ENCODE measurements at places on chromosomes 11 and 22.

DNA sequence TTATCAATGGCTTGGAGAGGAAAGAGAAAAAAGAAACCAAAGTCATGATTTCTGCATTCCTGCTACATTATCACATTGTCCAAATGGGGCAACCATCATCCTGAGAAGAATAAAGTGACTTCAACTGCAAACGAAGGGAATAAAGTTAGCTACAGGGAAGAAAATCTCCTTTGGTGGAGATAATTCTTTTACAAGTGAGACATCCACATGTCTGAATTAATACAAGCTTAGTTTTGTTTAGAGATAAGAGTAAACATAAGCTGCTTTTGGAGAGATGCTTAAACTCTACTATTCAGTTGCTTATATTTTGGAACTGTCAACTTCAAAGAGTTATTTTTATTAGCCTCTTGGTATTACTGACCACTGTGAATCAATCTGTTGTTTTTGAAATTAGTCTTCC is at the start of gene OR52L1:
Gene OR52L1 (minus strand): TSS at position 101 of the 400 bp plus-strand sequence. CDS start 55 bp downstream, at position 46.
- no peak for DNase-seq

- DNase-seq, result no peak
Measured at GRCh38 chr11:20854215-20854955, 185.0 kb downstream of the NELL1 start.

- no peak for DNase-seq
Measured at GRCh38 chr11:115637599-115638241, 133.5 kb upstream of the CADM1 start.

DNA sequence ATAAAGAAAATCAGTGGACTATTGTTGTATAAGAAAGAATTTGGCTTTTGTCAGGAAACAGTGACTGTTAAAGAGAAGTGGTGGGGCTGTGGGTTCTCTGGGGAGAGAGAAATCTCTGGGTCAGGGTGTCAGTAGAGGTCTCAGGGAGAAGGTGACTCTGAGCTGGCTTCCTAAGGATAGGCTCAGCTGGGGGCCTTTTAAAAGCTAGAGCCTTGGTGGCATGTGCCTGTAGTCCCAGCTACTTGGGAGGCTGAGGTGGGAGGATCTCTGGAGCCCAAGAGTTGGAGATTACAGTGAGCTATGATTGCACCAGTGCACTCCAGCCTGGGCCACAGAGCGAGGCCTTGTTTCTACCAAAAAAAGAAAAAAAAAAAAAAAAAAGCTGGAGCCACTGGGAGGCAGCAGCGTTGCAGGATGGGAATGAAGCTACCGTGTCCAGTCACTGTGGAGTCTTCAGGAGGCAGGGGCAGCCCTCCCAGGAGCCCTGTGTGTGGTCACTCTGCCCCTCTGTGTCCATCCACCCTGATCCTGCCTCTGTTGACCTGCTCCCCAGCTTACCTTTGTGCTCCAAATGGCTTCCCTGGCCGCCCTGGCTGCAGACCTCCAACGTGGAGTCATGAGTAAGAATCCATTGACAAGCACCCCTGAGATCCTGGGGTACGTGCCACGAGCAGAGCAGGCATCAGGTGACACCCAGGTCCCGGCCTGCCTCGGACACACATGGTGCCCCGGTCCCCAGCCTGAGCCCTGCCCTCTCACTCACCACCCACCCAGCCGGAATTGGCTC is 5.4 kb upstream of the MIF start:
- DNase-seq, result no peak

DNA sequence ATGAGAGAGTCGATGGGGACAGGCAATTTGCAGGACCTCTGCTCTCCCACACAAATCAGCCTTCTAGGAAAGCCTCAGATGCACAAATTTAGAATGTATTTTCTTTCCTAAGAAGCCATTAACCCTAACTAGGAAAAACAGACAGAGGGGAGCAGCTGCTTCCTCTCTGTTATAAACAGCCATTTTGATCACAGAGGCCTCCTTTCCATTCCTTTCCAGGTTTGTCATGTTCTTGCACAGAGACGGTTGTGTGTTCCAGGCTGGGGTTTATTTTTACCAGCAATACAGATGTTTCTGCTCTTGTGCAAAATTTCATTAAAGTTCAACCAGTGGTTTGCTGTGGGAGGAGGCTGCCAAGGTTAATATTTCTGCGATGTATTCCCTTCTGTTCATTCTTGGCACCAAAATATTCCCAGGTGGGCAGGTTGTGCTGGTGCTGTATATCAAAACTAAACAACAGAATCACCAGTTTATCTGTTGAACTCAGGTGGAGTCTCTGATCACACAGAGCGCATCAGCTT is 90.2 kb downstream of the NAV2 start:
- no peak for DNase-seq

- no peak for DNase-seq
Measured at GRCh38 chr11:65854852-65855837, 2.8 kb downstream of the CFL1 start.

DNA sequence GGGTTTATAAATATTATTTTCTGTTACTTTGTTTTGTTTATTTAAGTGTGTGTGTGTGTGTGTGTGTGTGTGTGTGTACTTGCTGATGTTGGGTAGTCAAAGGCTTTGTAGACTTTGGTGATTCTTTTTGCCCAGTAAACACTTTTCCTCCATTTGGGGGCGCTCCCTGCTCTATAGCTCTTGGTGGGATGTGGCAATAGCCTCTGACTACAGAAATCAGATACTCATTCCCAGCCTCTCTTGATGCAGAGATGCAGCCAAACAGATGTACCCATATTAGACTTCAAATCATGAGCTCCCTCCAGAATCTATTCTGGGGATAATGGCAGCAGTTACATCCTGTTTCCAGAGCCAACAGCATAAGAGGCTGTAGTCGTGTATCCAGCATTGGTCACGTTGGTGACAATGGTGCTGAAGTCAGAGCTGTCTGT is 33.4 kb upstream of the APOL5 start:
- DNase-seq, result no peak

- peak; percentile 71 for DNase-seq
Measured at GRCh38 chr11:122696662-122697061, 41.1 kb downstream of the UBASH3B start.

DNA sequence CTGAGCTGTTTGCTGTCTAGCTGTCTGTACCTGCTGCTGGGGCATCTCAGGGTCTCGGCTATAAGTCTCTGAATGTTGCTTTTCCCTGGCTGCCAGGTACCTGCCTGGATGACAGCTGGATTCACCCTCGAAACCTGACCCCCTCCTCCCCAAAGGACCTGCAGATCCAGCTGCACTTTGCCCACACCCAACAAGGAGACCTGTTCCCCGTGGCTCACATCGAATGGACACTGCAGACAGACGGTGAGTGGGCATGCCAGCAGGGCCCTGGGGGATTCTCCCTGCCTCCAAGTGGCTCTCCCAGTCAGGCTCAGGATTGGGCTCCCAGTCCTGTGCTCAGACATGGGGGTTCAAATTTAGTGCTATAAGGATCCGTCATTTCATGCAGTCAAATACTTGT is 12.9 kb downstream of the IL17RA start:
- DNase-seq, result no peak

- DNase-seq, result no peak
Measured at GRCh38 chr11:107706531-107706930, 5.3 kb downstream of the SLN start.

DNA sequence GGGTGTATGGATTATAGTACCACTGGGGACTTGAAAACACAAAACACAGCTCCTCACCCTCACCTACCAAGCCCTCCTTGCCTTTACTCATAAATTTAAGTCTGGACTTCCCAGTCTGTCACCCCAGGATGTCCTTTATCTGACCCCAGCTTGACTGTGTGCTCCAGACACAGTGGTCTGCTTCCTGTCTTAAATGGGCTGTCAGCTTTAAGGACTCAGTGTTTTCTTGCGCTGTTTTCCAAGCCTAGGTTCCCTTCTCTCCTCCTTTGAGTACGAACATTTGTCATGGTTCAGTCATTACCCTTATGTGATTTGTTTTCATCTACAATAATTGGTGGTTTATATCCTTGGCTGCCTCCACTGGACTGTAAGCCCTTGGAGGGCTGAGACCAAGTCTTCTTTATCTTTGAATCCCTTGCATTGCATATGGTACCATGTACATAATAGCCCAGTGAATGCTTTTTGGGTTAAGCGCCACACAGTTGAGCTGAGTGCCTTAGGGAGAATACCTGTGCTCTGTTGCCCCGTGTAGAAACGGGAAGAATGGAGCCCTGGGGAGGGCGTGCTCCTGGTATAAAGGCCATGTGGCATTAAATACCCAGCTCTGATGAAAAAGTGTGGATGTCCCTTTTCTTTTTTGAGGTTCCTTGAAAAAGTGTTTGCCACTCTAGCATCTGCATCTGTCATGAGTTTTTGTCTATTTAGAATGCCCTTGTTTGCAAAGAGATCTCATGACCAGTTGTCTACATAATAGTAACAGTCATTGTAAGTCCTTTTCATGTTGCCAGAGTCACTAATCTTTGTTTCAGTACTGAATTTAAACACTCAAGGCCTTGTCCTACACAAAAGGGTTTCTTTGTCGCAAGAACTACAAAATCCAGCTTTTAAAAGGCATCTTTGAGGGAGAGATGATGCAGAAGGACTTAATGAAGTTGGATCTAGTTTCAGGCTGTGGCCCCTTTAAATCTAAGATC is 14.0 kb downstream of the PANX1 start:
- DNase-seq, result no peak

DNA sequence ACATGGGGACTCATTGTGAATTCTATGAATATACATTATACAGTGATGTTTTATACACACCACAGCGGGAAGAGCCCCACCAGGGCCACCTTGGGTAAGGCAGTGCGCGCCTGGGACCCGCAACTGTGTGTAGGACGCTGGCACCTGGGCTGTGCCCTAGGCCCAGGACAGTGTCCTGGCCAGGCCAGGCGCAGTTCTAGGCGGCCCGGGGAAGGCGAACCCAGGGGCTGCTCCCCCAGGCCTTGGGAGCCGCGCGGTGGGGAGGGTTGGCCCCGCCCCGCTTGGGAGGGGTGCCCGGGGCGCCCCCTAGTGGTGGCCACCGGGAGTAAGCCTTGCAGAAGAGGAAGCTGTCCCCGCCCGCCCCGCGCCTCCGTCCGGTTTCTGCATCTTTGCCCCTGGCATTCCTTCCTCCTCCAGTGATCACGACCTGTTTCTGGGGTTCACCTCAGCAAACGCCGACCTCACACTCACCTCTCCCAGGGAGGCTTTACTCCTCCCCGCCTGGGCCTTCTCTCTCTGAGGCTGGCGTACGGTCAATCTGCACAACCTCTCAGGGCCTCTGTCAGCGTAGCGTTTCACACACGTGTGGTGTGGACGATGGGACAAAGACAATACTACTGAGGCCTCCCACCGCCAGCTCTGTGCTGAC is 9.5 kb upstream of the EHD1 start:
- peak; percentile 83 for DNase-seq

DNA sequence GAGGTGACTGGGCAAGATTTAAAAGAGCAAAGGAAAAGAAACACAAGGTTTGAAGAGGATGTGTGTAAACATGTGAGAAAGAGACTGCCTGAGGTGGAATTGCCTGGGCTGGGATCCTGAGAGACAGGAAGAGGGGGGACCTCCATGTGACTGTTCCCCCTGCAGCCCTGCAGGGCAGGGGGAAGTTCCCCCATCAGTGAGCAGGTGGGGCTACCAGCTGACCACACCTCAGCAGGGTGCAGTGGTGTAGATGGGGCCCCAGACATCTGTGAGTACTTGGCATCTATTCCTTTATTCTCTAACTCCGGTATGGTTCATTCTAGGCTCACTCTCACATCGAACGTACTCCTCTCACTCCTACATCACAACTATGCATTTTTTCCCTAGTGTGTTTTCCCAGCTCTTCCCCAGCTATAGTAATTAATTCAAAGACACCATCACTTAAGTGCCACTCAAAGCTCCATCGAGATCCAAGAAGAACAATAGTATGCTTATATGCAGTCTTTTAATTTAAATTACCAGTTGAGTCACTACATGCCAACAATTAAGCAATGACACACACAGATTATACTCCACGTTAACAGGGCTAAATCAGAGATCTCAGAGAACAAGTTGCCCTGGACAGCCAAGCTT is 42.7 kb downstream of the LGR4 start:
- DNase-seq, result no peak

DNA sequence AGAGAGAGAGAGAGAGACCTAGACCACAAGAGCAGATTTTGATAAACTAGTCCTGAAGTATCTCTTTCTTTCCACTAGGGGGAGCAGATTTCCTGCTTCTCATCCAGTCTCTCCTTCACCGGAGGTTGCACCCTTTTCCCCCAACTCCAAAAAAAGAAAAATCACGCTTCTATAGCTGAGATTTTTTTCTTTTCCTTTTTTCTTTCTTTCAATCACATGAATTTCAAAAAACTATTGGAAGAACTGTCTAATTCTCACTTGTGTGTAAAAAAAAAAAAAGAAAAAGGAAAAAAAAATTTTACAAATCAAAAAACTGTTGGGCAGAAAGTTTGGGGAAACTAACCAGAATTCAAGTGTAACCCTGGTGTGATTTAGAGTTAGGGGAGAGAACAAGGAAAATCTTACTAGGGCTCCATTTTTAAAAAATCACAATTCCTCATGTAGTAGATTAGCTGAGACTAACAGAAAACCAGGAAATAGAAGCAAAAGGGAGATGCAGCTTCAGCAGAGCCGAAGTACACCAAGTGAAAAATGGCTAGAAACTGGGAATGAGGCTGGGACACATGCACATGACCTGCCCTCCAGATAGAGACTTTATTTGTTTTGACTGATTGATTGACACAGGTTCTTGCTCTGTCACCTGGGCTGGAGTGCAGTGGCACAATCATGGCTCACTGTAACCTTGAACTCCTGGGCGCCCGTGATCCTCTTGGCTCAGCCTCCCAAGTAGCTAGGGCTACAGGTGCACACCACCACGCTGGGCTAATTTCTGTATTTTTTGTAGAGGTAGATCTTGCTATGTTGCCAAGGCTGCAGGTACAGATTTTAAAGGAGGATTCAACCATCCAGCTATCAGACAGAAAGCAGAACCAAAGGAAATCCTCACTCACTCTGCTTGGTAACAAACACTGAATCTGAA is 27.1 kb downstream of the SDHD start:
- no peak for DNase-seq

- no peak for DNase-seq
Measured at GRCh38 chr11:131491503-131491902, 121.1 kb downstream of the NTM start.

GRCh38 chr11:97732011-97732632 is 1288.6 kb upstream of the CNTN5 start:
- DNase-seq, result no peak

GRCh38 chr11:23859087-23859486 is 637.8 kb upstream of the LUZP2 start:
- DNase-seq, result no peak

DNA sequence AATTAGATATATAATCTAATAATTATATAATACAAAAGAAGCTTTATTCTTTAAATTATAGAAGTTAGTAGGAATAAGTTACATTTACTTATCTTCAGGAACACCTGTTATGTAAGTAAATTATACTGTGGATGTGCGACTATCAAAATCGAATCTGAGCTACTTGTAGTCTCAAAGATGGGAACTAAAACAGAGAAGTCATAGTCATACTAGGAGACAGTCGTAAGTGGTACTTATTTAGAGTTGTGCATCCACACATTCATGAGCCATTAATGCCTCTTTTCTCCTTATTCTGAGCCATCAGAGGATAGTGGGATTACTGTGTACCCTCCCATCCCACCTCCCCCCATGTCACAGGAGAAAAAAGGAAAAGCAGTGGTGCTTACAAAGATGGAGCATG is 114.4 kb downstream of the CADM1 start:
- DNase-seq, result no peak

All from activated T-helper 2 cell treated with anti-CD3 and anti-CD28 coated beads, Interferon-gamma antibody, Interleukin-2, Interleukin-4, amounts not matched to agents 10 μg/mL and 5 μg/mL and 100 μg/mL, durations not matched to agents 14 hours and 24 hours and 36 hours (primary cell).